ENCODE measurements at places on chromosomes 5 and 9.

GRCh38 chr5:8341406-8341805 lies 472.5 kb downstream of the MTRR start:
- DNase-seq = peak; percentile 18

- no peak for DNase-seq
Measured at GRCh38 chr5:128082551-128083032, 974 bp upstream of the SLC12A2 start.

GRCh38 chr9:34380511-34381315 lies 4.0 kb upstream of the MYORG start:
- DNase-seq = no peak

GRCh38 chr5:38573521-38573920 lies 17.1 kb upstream of the LIFR start:
- DNase-seq = no peak

Measured in fibroblast of skin of left biceps (primary cell).